NCI-H748 treated with DMSO at 0.1 percent for 48 hours (cell line): ENCODE measurements at places on chromosomes 16 and 17.

- no peak for DNase-seq
Observed at GRCh38 chr16:535446-536405, 8.2 kb downstream of the CAPN15 start.

GRCh38 chr17:28580959-28581358 lies 4.3 kb upstream of the ALDOC start:
- no peak for DNase-seq

DNA sequence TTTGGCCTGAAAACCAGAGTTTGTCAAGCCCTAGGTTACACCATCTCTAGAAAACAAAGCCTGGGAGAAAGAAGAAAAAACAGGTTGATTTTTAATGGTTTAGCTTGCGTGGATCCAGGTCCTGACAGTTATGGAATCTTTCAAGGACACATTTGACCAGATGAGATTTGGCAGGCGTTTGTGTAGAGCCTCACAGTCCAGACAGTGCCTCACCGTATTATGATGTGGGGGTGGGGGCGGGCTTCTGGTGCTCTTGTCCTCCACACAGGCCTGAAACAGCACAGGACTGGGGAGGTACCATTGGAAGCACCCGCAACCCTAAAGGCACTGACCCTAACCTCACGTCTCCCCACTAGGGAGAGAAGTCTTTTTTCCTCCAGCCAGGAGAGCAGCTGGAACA lies 19.6 kb downstream of the MVP start:
- DNase-seq, result no peak

- DNase-seq, result no peak
Observed at GRCh38 chr17:81279278-81280275, 15.5 kb downstream of the SLC38A10 start.

DNA sequence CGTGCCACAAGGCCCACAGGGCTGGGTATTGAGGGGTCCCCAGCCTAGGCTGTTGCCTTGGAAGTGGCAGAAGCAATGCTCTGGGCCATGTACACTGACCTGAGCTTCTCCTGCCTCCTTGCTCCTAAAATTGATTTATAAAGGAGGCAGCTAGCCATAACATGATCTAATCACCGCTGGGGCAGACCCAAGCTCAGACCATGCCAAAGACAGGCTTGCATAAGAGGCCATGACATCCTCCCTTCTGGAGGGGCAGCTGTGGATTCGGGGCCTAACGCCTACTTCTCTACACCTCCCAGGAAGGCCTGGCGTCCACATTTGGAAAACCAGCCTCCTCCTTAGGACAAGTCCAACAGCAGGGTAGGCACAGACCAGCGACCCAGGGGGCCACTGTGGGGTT lies 12.3 kb downstream of the HSD11B2 start:
- DNase-seq, result no peak
